ENCODE measurements at places on chromosomes 4 and X.
A peak's percentile ranks its signal among the peaks of the same experiment; 100 is the strongest.

DNA sequence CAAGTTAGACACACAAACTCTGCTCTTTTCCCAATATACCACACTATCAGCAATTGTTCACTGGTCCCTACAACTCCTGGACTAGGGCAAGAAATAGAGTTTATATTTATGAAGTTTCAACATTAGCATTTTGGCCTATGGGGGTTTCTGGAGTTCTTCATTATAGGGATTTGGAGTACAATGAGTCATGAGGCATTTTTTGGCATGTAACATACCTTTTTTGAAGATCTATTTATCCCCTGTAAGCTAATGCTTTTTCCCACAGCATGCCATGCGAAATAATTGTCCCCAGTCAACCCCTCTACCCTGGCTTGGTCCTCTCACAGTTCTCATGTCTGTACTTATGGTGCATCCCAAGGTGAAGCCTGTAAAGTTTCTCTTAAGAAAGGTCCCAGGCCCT, 36.7 kb upstream of the EDA2R start:
- DNase-seq: no peak

DNA sequence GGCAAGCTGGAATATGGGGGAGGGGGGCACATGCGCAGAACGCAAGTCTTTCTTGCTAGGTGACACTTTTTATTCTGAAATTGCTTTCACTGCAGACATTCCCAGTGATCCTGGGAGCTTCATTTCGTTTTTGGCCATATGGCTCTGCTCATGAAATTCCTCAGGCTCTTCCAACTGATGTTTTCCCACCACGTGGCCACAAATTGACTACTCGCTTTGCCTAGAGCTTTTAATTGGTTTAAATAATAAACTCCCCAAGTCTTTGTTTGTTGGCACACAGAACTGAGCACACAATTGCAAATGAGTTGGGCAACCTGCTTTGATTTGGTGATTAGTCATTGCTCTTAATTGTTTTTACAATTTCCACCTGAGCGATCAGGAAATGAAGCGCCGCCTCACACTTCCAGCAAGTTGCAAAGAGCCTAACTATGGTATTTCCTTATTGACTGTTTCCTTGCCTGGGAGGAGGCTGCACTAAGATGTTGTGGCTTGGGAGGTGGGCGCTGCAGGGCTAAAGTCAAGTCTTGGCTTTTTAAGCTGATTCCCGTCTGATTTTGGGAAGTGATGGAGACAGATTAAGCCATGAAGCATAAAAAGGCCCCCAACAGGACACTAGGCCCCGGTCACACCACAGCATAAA, 282.5 kb downstream of the ZIC3 start:
- DNase-seq: no peak

DNA sequence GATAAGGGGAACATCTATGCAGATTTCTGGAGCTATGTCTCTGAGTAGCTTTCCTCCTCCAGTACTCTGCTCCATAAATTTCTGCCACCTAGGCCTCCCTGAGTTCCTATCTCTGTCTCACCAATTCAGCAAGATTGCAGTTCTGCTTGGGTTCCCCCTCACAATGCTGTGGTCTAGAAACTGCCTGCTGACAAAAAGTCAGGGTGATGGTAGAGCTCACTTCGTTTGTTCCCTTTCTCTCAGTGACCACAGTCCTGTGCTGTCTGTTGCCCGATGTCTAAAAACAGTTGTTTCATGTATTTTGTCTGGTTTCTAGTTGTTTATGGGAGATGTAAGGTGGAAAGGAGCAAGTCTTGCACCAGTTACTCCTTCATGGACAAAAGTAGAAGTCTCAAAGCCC, 41.1 kb downstream of the AMMECR1 start:
- no peak for DNase-seq

- no peak for DNase-seq
These were observed 48.5 kb downstream of the CCKAR start for GRCh38 chr4:26441771-26442170.

- no peak for DNase-seq
These were observed 19.3 kb downstream of the RAP2C start for GRCh38 chrX:132199941-132200340.

- DNase-seq: no peak
These were observed 21.9 kb downstream of the FHIP1A start for GRCh38 chr4:151430740-151431457.

DNA sequence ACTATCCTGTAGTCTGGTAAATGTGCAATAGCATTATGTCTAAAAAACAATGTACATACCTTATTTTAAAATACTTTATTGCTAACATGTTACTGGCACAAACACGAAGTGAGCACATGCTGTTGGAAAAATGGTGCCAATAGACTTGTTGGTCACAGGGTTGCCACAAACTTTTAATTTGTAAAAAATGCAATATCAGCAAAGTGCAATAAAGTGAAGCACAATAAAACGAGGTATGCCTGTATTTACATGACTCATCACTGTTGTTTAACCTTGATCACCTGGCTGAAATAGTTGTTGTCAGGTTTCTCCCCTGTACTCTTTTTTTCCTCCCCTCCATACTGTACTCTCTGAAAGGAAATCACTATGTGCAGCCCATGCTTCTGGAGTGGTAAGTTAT, 56.5 kb downstream of the KLF8 start:
- DNase-seq: no peak

GRCh38 chrX:12563121-12563520, 228.1 kb upstream of the PRPS2 start:
- DNase-seq: no peak

DNA sequence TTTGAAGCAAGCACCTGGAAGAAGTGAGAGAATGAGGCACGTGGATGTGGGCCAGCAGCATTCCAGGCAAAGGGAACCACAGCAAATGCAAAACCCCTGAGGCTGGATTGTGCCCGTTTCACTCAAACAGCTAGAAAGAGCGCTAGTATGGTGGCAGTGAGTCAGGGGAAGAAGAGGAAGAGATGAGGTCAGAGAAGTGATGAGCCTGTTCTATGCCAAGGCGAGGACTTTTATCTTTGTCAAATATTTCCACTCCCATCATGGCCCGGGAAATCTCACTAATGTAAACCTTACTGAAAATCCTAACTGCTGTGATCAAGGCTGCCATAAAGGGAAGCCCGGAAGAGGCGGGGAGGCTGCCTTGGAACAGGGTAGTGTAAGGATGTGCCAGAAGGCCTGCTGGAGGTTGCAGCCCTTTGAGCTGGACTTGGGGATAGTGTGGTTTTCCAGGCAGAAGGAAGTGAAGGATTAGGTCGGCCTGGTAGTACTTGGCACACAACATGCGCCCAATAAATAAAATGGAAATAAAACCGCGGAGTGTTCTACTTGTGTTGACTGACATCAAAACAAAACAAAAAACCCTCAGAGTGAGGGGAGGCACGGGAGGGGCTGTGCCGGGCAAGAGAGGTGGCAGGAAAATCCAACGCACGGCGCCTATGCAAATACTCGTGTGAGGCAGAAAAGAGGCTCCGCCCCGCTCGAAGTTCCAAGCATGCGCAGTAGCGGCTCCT, 1.2 kb upstream of the CDK16 start:
- peak; percentile 35 for DNase-seq

DNA sequence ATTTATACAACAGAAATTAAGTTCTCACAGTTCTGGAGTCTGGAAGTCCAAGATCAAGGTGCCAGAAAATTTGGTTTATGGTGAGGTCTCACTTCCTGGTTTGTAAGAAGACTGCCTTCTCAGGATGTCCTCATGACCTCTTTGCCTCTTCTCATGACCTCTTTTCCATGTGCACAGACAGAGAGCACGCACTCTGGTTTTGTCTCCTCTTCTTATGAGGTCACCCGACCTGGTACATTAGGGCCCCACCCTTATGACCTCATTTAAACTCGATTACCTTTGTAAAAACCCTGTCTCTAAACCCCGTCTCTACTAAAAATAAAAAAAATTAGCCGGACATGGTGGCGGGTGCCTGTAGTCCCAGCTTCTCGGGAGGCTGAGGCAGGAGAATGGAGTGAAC, 155.9 kb downstream of the KIT start:
- no peak for DNase-seq

All from iPS-NIHi11 (cell line).